Gastrocnemius medialis (tissue), 4 donors: ENCODE measurements at places on chromosomes 4 and X. TPM values are rescaled to one million over a fixed set of nuclear protein-coding genes. Genes with fewer than 3 reads are reported as not detected.

The SRPX gene
- 26.7 TPM for total RNA-seq

- no peak overlapping the region for H3K4me3 ChIP-seq
- DNase-seq: no peak
- no peak overlapping the region for H3K27ac ChIP-seq
- no peaks in the 10 kb centered on the region for H3K36me3 ChIP-seq
Measured at GRCh38 chr4:2320152-2320551, 58.2 kb upstream of the MXD4 start.

GRCh38 chr4:175716961-175717360 lies 95.1 kb downstream of the GPM6A start:
- no peaks in the 10 kb centered on the region for H3K4me1 ChIP-seq
- no peak overlapping the region for H3K4me3 ChIP-seq
- no peak overlapping the region for H3K27ac ChIP-seq

DNA sequence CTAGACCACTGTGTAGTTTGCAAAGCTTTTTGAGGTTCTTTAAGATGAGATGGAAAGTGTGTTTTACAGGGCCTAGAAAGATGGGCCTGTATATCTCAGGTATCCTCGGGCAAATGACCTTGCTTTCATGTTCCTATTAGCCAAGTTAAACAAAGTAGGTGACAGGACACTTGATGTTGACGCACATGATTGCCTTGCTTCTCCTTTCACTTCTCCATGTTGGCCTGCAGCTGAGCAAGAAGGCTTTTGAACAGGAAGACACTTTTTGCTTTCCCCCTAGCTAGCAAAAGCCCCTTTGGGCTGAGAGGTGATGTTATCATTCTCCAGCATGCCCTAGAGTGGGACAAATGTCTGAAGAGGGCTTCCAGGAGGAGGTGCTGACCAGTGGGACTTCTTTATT lies 202.1 kb downstream of the GPC3 start:
- no peaks in the 10 kb centered on the region for H3K27me3 ChIP-seq
- H3K27ac ChIP-seq: no peak overlapping the region
- H3K4me1 ChIP-seq: no peaks in the 10 kb centered on the region
- H3K36me3 ChIP-seq: no peaks in the 10 kb centered on the region
- H3K4me3 ChIP-seq: no peak overlapping the region

The S100G gene
- not detected for total RNA-seq
